ENCODE measurements at places on chromosomes 6 and 20.

DNA sequence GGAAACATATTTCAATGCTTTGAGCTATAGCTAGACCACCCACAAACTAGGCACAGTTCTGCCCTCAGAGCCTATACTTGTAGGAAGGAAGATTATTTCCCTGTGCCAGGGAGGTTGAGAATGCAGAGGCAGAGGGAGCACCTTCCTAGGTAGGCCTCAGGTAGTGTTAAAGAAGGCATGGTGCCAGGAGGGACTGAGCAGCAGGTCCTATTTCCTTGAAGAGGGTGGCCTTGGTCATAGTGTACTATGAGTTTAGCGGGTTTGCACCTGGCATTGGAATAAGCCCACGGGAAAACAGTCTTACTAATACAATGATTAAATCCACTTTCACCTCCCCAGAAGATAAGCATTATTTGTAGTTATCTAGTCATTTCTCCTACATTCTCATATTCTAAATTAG, 375.4 kb downstream of the CDKAL1 start:
- DNase-seq = no peak

DNA sequence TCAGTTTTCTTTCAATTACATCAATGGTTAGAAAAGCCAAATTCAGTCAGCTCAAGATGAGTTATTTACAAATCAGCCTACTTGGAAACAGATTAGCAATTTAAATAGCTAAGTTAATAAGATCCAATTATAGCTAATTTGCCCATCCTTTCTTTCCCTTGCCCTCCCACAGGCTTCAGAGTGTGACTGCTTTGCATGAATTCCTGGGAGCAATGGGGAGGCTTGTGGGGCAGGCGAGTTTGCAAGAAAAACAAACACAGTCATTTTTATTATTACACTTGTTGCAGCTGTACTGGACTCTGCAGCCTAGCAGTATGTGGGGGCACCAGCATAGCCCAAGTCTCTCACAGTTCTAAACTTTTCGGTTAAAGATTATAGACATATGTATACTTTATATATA, 219.0 kb downstream of the NKAIN2 start:
- no peak for DNase-seq

GRCh38 chr6:107075951-107076381, 39.3 kb downstream of the BEND3 start:
- no peak for DNase-seq

- no peak for DNase-seq
Observed at GRCh38 chr6:142155091-142155490, 8.0 kb downstream of the VTA1 start.

DNA sequence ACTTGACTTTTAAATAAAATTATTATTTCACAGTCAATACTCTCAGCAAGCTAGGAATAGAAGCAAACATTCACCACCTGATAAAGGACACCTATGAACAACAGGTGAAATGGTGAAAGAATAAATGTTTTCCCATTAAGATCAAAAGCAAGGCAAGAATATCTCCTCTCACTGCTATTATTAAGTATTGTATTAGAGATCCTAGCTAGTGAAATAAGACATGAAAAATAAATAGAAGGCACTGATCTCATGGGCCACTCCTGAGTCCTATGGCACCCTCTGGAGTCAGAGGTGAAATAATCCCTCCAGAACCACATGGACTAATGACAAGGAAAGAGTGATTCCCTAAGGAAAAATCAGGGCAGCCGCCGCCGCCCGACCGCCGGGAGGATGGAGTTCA, 4.0 kb upstream of the NUDT3 start:
- no peak for DNase-seq

DNA sequence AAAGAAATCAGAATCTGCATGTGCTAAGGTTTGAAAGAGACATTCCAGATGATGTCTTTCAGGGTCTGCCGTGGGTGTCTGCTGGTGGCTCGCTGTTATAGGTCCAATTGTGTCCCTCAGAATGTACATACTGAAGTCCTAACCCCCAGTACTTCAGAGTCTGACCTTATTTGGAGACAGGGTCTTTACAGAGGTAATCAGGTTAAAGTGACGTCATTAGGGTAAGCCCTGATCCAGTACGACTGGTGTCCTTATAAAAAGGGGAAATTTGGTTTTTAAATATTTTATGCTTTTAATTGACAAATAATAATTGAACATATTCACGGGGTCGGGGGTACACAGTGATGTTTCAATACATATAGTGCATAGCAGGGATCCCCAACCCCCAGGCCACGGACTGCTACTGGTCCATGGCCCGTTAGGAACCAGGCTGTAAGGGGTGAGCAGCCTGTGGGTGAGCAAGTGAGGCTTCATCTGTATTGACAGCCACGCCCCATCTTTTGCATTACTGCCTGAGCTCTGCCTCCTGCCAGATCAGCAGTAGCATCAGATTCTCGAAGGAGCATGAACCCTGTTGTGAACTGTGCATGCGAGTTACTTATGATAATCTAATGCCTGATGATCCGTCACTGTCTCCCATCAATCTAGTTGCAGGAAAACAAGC, 33.2 kb upstream of the SLC22A23 start:
- no peak for DNase-seq

DNA sequence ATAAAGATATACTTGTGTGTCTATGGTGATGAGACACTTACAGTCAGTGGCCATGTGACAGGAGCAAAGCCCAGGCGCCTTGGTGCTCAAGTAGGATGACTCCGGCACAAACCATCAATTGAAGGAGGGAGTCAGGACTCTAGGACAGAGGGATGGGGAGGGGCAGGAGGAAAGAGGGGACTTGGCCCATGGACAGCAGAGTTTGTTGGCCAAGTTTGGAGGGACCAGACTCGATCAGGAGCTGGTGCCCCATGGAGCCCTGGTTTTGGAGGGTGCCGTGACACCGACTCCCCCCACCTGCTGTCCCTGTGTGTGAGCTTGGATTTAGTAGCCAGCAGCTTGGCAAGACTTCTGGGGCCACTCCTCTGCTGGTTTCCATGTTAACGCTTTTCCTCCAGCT, 66.1 kb downstream of the ADNP start:
- DNase-seq = no peak
